ENCODE measurements at places on chromosomes 13 and 19. TPM values are rescaled to one million over a fixed set of nuclear protein-coding genes. Genes with fewer than 3 reads are reported as not detected.

Gene SCEL
- not detected for polyA plus RNA-seq

DNA sequence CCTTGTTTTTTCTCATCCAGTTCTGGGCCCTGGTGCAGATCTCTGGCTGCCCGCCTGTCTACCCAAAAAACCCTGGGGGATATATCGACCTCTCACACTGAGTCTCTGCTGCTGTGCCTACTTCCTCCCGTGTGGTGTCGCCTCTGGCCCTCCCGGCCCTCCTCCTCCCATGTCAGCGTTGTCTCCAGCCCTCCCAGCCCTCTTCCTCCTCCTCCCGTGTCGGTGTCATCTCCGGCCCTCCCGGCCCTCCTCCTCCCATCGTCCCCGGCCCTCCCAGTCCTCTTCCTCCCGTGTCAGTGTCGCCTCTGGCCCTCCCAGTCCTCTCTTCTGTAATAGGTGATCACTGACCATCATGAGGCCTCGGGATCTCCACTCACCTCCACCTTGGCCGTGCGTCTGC lies 81.8 kb downstream of the GPR12 start:
- no peak for DNase-seq

Gene SLC5A5
- 0.06 TPM for polyA plus RNA-seq

Gene KLK11
- not detected for polyA plus RNA-seq

- no peak for DNase-seq
Measured at GRCh38 chr13:52706081-52706480, 33.5 kb downstream of the CNMD start.
